Epithelial cell of prostate (primary cell): ENCODE measurements at places on chromosomes 2 and 18.

GRCh38 chr2:150327564-150328489 lies 159.6 kb downstream of the RND3 start:
- no peak for DNase-seq

DNA sequence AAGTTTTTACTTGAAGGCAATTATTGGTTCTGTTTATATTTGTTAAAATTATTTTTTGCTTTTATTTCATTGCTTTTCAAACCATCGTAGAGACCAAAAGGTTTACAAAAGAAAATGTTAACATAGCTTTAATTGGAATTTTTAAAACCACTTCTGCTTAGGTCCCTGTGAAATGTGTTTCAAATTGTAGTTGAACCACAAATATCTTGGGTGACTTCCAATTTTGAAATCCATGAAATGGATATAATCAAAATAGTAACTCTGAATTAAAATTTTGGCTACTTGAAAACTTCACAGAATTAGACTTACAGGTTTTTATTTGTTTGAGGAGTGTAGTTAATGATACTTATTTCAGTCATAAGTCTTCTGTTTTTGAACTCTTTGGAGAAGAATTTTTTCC lies 3.1 kb upstream of the SPAG16 start:
- no peak for DNase-seq

GRCh38 chr18:75005626-75006025 lies 203.3 kb downstream of the PTGR3 start:
- DNase-seq: no peak

- DNase-seq: no peak
Measured at GRCh38 chr2:54866868-54867267, 143.4 kb downstream of the EML6 start.

DNA sequence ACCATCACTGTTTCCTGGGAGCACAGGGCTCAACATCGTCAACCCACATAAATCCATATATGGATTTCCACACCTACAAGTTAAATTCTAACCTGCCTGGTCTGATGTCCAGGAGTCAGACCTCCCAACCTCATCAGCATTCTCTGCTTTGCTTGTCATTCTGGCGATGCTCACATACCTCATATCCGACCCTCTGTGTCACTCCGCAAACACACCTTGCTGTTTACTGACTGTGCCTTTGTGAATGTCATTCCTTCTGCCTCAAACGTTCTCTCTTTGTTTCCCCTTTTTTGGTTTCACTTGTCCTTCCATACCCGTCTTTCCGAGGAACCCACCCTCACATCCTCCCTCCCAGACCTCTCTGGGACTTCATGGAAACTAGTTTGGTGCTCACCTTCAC lies 187.1 kb downstream of the ACTR3 start:
- DNase-seq: no peak

DNA sequence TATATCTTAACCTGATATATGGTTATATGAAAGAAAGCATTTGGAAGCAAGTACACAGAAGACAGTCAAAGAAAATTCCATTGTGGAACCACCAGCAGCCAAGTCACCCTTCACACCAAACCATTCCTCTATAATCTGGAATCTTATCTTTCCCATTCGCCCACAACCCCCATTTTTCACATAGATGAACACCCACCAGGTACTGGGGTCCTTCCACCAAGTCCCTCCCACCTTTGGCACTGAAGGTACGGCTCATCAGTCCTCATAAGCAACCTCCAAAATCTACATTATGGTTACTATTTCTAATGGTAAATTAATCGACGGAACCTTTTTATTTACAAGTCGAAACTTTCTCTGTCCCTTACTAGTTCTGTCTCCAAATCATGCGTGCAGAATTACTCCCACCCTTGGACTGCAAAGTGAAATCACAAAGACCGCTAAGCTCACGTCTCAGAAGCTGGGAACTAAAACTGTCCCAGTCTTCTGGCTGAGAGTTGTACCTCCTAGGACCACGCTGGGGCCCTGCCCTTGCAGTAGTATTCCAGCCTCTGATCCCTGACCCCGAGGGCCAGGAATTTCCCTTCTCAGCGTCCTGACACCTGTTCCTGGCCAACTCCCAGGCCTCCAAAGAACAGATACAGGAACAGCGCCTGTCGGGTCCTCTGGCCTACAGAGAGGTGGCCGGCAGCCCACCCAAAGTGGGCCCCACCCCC lies 702 bp downstream of the OLA1 start:
- no peak for DNase-seq
